ENCODE measurements at places on chromosomes 3 and 15.

DNA sequence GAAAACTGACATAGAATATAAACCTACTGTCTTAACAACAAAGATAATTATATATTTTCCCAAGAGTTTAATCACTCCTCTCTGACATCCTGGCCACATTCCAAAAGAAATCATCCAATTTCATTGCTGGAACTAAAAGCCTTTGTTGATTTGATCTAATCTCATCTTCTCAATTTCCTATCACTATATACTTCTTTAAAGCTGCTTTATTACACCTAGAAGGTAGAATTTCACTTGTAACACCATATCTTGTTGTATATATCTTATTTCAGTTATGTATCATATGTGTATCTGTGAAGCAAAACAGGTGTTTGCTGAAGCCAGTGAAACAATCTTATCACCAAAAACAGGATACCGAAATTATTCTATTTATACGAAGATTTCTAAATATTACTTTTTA is 740.2 kb downstream of the ROBO1 start:
- DNase-seq, result no peak

GRCh38 chr3:58556761-58557221 is 19.8 kb upstream of the ACOX2 start:
- DNase-seq, result no peak

DNA sequence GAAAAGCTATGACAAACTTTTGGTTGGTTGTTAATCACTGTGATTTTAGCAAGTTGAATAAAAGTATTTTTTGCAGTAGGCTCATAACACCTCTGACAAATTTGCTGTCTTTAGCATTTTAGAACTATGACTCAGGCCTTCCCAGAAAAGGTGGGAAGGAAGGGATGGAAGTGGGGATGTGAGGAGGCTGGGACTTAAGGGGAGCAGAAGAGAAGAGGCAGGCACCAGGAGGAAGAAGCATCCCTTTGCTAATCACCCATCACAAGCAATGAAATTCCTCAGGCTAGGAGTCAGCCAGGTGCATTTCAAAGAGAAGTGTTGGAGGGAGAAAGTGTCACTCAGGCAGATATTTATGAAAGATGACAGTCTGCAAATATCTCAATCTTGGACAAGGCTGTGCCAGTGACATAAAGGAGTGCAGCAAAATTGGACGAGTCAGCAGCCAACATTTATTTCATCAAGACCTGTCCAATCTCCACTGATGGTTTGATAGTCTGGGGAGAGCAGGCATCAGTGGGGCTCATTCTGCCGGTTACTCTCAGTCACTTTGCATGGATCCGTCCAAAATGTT is 337.3 kb upstream of the ARRDC4 start:
- no peak for DNase-seq

DNA sequence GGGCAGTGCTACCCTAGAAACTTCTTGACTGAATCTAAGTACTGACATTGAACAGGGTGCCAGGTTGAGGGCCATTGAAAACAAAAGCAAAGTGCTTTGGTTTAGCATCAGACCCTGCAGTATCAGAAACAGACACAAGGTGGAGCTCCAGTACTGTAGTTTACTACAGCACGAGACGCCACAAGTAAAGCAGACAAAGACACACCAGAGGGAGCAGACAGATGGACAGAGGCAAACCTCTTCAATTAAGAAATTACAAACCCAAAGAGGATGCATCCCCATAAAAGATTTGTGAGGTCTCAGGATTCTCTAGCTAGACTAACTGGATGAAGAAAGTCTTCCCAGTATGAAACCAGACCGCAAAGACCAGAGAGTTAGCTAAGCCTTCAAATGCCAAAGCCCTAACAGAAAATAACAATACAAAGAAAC is 16.6 kb downstream of the TOP2B start:
- peak; percentile 69 for DNase-seq

DNA sequence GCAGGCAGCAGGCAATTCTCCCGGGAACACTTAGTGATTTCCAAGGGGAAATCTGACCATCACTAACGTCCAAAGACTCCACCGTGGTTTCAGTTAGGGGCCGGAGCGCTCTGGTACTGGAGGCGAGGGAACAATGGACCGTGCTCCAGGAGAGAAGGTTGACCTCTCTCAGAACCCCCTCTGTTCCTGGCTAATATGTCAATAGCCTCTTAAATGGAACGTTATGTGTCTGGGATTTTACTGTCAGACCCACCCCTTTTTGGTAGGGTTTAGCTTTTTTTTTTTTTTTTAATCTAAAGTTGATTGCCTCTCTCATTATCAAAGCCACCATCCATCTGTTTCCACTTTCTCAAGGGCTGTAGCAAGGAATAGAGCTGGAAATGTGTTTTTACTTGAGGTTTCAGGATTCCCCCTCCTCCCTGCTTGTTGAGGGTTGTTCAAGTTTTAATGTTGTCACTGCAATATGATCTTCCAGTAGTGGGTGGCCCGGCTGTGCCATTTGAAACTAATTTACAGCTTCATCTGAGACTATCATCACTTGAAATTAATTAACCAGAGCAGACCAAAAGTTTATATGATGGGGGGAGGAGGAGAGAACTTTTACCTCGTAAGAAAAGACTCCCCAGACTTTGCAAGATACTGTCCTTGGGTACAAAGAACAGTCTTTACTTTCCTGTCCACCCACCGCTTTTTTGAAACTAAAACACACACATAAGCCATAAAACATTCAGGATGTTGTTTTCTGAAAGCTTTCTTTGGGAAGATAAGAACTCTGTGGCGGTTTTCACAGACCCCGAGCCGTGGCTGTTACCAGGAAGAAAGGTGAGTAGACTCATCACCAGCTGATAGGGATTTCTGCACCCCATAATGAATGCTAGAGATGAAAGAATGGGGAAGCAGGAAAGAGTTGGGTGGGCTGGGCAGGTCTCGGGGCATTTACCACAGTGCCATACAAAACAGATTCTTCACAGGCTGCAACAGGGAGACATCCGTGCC is 187.8 kb downstream of the UACA start:
- DNase-seq, result no peak

GRCh38 chr3:106376016-106376570 is 507.3 kb upstream of the CBLB start:
- DNase-seq, result peak; percentile 16

DNA sequence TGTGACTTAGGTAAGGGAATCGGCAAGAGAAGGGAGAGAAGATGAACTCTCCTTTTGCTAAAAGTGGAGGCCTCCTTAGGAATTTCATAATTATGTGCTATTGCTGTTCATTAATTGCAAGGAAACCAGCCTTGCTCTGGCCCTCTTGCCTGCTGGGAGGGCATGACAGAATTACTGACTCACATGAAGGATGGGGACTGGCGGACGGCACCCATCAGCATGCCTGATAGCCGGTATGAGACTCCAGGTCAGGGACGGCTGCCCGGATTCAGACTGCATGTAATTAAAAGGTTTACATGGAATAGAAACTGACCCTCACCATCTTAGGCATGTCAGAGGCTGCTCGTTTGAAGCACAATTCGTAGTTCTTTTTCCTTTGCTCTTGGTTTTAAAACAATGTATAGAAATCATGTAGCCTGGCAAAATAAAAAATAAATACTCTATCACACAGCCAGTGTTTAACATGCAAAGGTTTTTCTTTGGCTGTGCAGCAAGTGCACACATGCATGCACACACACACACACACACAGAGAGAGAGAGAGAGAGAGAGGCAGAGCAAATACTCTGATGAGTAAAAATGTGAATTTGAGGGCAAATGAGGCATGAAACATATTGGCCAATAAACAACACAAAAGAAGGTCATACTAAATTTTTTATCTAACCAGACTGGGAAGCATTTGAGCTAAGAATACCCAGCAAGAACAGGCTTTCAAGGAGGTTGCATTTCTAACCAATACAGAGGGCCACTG is 82.7 kb downstream of the FOXB1 start:
- no peak for DNase-seq

GRCh38 chr3:122021811-122022401 is at the start of gene ILDR1:
Gene ILDR1 (minus strand): TSS chr3:122022247. CDS start chr3:122022077, 170 bp downstream.
- no peak for DNase-seq

GRCh38 chr3:196627918-196628231 is 11.6 kb upstream of the NRROS start:
- DNase-seq, result no peak

- DNase-seq, result no peak
Observed at GRCh38 chr3:127274200-127274760, 13.6 kb downstream of the PRR20G start.

DNA sequence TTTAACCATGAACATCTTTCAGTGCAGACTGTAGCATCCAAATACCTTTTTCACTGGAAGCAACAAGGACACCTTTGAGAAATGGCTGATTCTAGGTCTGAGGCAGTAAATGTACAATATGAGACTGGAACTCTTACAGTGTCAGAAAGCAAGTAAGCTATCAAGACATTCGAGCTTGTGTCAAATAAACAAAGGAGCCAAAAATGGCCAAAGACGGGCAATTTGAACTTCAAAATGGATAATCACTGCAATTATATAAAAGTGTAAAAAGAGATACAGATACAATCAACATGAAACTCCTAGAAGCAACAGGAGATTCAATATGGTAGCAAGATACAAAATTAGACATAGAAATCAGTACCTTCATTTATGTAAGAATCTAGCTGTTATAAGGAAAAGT is 138.5 kb upstream of the CCDC54 start:
- DNase-seq, result no peak

DNA sequence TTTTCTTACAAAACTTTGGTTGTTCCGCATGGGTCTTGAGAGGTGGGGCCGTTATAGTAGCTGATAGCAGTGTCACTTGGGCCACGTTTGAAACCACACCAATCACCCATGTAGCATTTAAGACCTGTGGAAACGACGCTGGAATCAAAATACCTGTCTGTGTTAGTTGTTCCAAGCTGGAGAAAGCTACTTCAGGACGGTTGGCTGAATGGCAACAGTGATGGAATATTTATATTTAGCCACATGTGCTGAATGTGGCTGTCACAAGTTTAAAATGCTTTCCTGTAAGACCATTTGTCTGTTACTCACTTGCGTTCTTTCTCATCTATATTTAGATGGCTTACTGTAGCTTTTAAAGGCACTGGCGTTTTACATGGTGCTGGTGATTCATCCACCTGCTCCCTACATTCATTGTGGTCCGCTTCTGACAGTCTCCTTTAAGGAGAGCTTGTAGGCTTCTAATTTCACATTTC is 1.4 kb downstream of the DNAJA4 start:
- DNase-seq, result no peak

Measured in urothelium cell line (cell line).